SJSA1 (cell line): ENCODE measurements at places on chromosomes 4 and X.

- H3K27ac ChIP-seq, result no peak overlapping the region
- no peak for DNase-seq
- no peak overlapping the region for H3K4me3 ChIP-seq
- no peaks in the 10 kb centered on the region for H3K36me3 ChIP-seq
- no peaks in the 10 kb centered on the region for H3K27me3 ChIP-seq
- peaks cover 13% of the 10 kb centered on the region for H3K4me1 ChIP-seq
Measured at GRCh38 chr4:165464376-165464775, 85.6 kb downstream of the CPE start.

- no peaks in the 10 kb centered on the region for H3K36me3 ChIP-seq
- H3K27me3 ChIP-seq, result no peaks in the 10 kb centered on the region
- no peak for DNase-seq
- no peak overlapping the region for H3K4me3 ChIP-seq
- no peaks in the 10 kb centered on the region for H3K4me1 ChIP-seq
- H3K27ac ChIP-seq, result no peak overlapping the region
Measured at GRCh38 chr4:3010998-3011397, 47.6 kb downstream of the GRK4 start.

DNA sequence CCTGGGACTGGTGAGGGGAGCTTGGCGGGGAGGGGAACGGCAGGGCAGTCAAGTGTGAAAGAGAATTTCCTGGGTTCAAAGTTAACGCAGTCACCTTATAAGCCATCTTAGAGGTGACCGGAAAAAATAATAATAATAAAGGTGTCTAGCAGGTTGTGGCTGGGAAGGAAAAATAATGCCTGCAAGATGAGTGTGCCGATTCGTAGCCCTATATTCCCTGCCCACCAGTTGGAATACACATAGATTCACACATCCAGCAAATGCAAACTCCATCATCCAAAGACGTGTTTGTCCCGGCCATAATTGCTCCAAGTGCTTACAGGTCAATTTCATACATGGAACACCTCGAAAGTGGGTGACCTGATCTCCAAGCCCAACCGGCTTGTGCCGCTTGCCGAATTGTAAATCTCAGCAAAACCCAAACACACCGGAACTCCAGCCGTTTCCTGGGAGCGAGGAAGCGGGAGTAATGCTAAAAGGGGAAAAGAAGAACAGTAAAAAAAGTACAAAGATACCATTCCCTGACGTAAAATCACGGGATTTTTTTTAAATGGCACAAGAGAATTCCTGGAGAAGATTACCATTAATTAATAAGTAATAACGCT, 1.3 kb upstream of the FAT1 start:
- H3K36me3 ChIP-seq, result peaks cover 64% of the 10 kb centered on the region
- peak overlapping the region; percentile 95 for H3K27ac ChIP-seq
- peaks cover 38% of the 10 kb centered on the region for H3K4me1 ChIP-seq
- H3K27me3 ChIP-seq, result no peaks in the 10 kb centered on the region

DNA sequence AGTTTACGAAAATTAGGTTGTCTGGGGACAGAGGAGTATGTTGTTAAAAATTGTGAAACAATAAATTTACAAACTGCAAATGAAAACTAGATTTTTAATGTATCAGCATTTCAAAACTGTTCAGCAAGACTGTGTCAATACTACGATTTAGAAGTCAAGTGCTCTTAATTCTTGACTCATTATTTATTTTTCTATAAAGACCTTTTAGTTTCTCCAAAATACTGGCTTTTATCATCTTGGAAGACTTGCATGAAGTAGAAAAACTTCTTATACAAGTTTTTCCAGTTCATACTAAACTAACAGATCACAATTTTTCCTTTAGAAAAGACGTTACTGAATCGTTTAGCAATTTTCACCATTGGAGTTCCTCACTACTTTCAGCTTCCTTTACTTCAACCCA, 231.4 kb downstream of the PPP3CA start:
- H3K27ac ChIP-seq, result no peak overlapping the region
- H3K27me3 ChIP-seq, result no peaks in the 10 kb centered on the region
- no peaks in the 10 kb centered on the region for H3K4me1 ChIP-seq
- no peak for DNase-seq
